ENCODE measurements at places on chromosomes 1 and 21. TPM values are rescaled to one million over a fixed set of nuclear protein-coding genes. Genes with fewer than 3 reads are reported as not detected.

The WDR4 gene
- total RNA-seq, result 8.6 TPM

The DISP1 gene
- 0.64 TPM for total RNA-seq

The KRTAP21-2 gene
- total RNA-seq, result not detected

The AMPD1 gene
- not detected for total RNA-seq

GRCh38 chr1:24427545-24427862 lies 11.9 kb downstream of the NIPAL3 start:
- no peak for DNase-seq

DNA sequence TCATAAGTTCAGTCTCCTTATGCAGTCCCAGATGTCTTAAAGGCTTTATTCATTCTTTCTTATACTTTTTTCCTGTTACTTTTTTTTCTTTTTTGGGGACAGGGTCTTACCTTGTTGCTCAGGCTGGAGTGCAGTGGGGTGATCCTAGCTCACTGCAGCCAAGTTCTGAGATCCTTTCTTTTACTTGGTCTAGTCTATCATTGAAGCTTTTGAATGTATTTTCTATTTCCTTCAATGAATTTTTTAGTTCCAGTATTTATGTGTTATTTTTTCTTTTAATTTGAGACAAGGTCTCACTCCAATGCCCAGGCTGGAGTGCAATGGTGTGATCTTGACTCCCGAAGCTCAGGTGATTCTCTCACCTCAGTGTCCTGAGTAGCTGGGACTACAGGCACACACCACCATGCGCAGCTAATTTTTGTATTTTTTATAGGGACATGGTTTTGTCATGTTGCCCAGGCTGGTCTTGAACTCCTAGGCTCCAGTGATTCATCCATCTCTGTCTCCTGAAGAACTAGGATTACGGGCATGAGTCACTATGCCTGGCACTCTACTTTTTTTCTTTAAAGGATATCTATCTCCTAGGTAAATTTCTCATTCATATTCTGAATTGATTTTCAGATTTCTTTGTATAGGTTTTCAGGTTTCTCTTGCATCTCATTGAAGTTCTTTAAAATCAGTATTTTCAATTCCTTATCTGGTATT lies 26.1 kb upstream of the GTF2B start:
- no peak for DNase-seq

DNA sequence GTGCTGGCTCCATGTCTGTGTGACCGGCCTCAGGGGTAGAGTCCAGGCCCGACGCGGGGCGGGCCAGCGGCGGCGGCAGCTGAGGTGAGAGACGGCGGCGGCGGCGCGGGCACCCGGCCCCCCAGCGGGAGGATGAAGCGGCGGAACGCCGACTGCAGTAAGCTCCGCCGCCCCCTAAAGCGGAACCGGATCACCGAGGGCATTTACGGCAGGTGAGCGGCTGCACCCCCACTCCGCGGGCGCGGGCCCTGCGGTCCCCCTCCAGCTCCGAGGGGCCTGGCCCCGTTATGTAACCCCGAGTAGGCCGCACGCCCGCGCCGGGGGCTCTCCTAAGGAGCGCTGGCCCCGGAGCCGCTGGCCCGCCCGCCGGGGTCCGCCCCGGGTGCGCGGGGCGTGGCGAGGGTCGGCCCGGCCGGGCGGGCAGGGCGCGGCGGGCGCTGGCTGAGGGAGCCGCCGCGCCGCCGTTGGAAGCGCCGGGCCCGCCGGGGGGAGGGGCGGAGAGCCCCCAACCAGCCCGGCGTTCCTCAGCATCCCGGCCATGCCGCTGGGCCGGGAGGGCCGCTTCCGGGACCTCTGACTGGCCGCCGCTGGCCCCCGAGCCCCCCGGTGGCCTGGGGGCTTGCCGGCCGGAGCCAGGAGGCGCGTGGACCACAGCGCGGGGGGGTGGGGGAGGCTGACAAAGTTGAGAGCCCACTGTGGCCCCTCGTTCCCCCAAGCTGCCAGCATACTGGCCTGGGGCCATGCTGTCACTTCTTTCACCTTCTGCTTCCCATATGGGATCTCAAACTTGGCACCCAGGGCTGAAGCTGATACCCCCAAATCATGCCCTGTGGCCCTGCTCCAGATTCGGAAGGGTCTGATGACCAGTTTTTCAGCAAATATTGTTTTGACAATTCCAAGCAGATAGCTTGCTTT lies 527 bp downstream of the MACO1 start:
- DNase-seq, result no peak

DNA sequence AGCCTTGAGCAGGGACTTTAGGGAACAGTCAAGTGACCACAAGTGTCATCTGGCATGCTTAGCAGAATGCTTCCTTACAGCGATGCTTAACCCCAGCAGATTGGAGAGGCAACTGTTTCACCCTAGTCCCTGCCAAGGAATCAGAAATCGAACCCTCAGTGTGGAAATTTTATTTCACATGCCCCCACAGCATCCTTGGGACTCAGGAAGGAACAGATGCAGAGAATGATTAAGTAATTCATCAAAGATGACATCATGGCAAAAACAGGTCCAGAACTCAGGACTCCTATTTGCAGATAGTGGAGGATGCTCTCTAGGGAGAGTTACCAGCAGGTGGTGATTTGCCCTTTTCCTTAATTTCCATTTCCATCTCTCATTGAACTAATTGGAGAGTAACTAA lies 333.0 kb upstream of the KAZN start:
- DNase-seq, result no peak

DNA sequence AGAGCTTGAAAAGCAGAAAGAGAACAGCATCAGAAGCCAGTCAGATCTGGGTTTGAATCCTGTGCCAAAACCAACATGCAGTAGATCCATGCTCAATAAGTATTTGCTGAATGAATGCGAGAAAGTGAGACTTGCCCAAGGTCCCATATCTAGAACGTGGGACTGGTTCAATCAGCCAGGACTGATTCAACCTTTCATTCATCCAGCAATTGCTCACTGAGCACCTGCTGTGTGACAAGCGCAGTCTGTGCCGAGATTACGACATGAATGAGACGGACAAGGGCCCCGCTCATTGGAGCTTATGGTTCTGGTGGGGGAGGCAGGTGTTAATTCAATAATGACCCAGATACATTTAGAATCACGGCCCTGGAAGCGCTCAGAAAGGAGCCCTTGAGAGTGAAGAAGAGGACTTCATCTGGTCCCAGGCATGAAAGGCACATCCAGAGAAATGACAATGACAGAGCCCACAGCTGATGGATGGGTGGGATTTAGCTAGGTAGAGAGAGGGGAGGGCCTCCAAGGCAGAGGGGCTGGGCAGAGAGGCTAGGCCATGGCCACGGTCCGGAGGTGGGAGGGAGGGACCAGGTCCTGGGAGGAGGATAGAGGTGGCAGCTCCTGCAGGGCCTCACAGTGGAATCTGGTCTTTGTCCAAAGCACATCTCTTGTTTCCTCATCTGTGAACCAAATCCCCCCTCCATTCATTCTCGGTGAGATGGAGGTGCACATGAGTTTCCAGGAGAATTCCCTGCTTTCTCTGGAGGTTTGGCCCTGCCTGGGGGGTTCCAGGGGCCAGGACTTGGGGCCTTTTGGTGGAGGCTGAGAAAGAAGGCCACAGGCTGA lies 4.2 kb upstream of the FAM131C start:
- no peak for DNase-seq

DNA sequence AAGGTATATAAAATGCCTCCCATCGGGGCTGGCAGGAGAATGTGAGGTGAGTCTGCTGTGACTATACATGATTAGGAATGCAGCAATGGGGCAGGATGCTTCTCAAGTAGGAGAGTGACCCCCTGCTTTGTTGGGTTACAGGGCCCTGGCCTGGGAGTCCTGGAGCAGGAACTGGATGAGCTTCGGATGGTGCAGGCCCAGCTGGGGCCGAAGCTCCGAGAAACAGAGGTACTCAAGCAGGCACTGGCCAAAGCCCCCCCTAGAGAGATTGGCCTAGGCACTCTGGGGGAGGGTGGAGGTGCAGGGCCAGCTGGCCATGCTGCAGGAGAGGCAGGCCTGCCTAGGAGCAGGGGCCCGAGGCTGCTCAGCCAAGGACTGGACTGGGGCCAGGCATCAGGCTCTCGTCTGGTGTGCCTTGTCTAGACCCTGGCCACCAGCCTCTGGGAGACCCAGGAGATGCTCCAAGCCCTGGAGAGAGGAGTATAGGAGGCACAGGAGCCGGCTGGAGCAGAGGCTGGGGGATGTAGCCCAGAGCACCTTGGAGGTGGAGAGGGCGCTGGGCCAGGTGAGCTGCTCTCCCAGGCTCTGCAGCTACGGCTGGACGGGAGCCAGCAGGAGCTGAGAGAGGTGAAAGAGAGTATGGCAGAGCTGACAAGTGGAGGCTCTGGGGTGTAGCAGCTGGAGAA lies 32.8 kb upstream of the PKP1 start:
- DNase-seq, result no peak

- no peak for DNase-seq
These were observed 393.5 kb upstream of the ADGRL2 start for GRCh38 chr1:81407000-81407821.

GRCh38 chr1:110266834-110267233 lies 56.7 kb downstream of the KCNC4 start:
- no peak for DNase-seq

- no peak for DNase-seq
These were observed 100.2 kb downstream of the GREM2 start for GRCh38 chr1:240511789-240512188.

- no peak for DNase-seq
These were observed 365.2 kb downstream of the DSCAM start for GRCh38 chr21:40481764-40482163.

- DNase-seq, result no peak
These were observed 12.1 kb upstream of the OLIG2 start for GRCh38 chr21:33013626-33014025.

DNA sequence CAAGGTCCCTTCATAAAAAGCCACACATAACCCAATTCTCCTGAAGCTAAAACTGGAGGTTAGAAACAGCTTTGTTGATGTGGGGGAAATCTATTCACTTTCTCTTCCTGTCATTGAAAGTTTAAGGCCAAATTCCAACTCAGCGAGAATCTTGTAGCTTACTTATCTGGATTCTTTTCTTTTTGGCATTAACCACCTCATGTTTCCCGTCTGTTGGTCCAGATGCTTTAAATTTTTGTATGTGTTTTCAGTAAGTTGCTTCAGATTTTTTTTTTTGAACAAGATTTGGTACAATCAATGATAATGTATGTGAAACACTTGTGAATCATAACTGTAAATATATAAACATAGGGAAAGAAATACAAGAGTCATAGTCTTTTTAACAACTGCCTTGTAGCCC lies 33.7 kb upstream of the NEK7 start:
- no peak for DNase-seq

DNA sequence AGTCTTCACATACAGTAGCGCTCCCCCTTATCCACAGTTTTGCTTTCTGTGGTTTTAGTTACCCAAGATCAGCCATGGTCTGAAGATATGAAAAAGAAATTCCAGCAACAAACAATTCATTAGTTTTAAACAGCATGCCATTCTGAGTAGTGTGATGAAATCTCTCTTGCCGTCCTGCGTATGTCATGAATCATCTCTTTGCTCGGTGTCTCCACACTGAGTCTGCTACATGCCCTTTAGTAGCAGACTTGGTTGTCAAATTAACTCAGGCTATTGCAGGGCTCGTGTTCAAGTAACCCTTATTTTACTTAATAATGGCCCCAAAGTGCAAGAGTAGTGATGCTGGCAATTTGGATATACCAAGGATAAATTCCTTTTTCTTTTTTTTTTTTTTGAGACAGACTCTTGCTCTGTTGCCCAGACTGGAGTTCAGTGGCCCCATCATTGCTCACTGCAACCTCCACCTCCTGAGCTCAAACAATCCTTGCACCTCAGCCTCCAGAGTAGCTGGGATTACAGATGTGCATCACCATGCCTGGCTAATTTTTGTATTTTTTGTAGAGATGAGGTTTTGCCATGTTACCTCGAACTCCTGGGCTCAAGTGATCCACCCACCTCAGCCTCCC lies 22.6 kb downstream of the PHACTR4 start:
- DNase-seq, result no peak

All from dermis microvascular lymphatic vessel endothelial cell (primary cell).